ENCODE measurements at places on chromosomes 2 and 18. TPM values are rescaled to one million over a fixed set of nuclear protein-coding genes. Genes with fewer than 3 reads are reported as not detected.

GRCh38 chr18:41828137-41828536, 126.9 kb upstream of the PIK3C3 start:
- no peak for DNase-seq

BOLL gene
- not detected for total RNA-seq

DNA sequence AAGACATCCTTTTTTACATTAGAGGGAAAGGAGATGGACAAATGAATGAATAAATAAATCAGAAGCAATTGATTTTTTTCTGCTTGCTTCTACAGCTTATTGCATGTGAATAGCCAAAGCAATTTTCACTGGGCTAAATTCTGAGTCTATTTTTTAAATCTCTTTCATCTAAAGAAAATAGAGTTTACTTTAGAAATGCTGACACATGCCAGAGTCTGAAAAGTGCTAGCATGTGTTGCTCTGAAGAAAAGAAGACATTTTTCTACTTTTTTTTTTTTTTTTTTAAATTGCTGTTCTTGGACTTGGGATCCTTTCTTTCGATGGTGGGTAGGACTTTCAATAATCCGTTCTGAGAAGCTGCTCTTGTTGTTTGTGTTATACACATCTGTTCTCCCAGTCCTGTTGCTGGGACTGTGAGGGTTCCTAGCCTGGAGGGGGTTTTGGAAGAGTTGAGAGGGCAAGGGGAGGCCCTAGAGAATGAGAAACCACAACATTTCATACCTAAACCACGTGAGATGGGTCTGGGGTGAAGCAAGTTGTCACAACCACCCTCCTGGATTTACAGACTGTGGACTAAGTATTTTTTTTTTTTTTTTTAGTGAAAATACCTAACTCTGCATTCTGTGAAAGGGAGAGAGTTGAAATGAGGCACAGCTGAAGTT, 193.5 kb downstream of the PRKCE start:
- no peak for DNase-seq

- DNase-seq, result no peak
Observed at GRCh38 chr18:37282386-37283037, 283.1 kb downstream of the CELF4 start.

GRCh38 chr2:226772389-226773179, 27.0 kb downstream of the IRS1 start:
- DNase-seq, result no peak

C1QL2 gene
- total RNA-seq, result not detected

UGT1A5 gene
- not detected for total RNA-seq

DNA sequence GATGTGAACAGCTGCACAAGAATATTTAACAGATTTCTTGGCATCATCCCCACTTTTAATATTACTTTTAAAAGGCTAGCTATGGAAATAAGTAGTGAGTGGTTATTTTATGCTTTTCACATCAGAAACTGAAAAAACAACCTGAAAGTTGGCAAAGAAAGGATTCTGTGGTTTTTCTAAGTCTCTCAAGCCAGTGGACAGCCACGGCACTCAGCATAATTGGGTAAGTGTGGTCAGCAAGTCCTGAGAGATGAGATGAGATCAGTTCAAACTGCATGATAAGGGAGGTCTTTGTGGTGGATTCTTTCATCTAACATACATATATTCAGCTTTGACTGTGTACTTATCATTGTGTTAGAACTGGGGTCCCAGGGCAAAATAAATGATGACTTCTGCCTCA, 105.2 kb downstream of the LYPD6B start:
- DNase-seq, result no peak

DNA sequence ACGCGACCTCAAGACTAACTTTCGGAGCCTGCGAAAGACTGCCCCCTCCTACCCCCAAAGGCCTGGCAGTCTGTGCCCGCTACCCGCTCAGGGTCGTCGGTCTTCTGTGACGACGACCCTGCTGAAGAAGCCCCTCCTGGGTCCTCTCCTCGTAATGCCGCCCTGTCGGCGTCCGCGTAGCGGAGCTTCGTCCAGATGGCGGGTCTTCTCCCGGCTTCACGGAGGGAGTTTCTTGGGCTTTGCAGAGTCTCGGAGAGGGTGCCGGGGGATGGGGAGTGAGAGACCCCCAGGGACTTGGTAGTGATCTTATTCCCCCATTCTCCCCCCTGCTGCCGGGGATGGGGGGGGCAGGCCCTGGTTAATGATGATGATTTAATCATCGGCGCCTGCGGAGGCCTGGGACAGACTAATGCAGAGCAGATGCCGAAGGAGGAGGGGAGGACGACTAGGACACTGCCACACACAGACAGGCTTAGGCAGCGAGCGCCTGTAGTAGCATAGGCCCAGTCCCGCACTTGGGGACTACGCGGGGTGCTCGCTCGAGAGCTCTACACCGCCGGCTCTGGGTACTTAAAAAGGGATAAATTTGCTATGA, 528 bp upstream of the PCGF1 start:
- no peak for DNase-seq

DCC gene
- not detected for total RNA-seq

PDE6D gene
- total RNA-seq, result 22.0 TPM

- DNase-seq, result no peak
Observed at GRCh38 chr2:21382701-21383520, 259.1 kb downstream of the TDRD15 start.

ID2 gene
- 271 TPM for total RNA-seq

DNA sequence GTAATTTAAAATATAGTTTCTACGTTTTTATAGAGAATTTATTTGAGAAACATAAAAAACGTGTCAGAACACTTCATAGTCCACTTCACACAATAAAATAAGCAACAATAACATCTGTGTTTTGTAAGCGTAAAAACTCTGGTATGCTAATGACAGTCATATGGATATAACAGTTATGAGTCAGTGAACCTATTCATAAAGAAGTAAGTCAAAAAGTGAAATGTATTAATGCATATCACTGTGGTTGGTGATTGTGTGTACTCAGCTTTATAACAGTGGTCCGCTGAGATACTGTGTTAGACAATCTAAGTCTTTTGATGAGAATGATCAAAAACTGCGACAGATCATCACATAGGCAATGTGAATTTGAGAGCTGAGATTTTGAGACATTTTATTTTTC, 153.2 kb downstream of the WDR7 start:
- no peak for DNase-seq

DNA sequence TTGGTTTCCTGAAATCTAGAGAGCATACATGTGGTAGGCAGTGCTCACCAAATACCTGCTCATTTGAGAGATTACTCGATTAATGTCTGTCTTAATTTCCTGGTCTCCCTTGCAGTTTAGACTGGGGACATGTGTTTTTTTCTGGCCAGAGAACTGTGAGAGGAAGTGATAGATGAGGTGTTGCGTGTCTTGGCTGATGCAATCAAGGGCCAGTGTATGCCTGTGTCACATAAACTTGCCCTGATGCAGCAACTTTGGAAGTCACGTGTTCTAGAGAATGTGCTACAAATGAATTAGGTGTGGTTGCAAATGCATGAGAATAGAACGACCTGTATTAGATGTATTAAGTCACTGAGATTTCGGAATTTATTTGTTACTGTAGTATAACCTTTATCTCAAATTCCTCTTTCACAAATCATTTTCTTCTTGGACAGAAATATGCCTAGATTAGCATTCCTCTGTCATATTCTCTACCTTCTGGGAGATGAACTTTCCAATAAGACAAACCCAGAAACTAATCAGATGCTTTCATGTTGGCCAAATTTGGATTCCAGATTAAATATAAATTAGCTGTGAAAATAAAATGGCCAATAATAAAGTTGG, 9.9 kb upstream of the IL1A start:
- no peak for DNase-seq

GTF3C2 gene
- total RNA-seq, result 110 TPM

GRCh38 chr2:224401641-224402342, at the start of gene FAM124B:
FAM124B (minus strand) TSS chr2:224402107; CDS start chr2:224401768, 339 bp downstream.
- DNase-seq, result no peak

REG3G gene
- total RNA-seq, result not detected

- no peak for DNase-seq
Observed at GRCh38 chr2:86358957-86359356, 21.5 kb upstream of the REEP1 start.

DNA sequence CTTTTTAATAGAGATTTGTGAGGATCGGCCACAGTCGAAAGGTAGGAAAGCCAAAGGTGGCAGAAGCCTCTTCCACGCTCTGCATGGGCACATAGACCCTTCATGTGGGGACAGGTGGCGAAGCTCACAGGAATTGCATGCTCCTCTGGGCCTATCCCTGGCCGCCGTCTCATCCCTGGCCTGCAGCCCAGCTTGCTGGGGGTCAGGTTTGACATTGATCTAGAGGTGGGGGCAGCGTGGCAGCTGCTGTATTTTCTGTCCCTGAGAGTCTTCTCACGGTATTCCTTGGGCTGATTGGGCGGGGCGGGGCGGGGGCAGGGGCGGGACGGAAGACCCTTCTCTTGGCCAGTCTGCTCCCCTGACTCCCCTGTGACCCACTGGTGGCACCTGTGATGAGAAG, 48.9 kb downstream of the STK25 start:
- no peak for DNase-seq

ACOXL gene
- 0.24 TPM for total RNA-seq

DNA sequence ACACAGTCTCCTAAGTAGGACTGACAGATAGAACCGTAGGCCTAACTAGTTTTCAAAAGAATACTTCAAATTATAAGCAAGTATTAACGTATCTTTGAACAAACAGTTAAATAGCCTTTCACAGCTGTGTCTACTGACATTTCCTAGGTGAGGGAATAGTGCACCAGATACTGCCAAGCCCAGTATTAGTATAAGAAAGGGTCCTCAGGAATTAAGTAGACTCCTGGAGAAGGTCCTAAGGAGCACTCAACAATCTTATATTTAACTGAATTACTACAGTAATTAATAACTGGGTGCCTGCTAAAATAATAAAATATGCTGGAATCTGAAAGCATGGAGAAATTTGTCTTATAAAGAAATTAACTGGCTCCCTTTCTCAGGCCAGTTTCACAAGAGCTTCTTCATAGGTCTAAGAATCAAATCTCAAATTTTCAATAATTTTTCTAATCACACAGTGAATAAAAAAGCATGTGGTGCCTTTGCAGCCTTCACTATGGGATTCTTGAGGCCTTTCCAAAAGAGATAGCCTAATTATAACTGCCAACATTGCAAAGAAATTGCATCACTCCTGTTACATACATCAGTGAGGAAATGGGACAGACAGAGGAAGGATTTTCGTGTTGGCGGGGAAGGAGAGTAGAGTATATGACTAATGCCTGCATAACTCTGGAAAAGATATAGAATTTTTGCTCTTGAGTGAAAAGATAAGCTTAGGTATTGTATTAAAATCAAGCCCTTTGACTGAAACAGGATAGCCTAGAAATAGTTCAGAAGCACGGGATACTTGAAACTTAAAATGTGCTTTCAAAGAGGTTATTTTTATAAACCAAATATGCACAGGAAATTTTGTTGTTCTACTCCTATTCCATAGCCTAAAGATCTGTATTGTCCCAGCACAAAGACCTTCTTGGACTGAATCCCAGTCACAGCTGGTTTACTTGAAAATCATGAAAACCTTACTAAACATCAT, 228.6 kb upstream of the STK17B start:
- DNase-seq, result no peak

HRH4 gene
- total RNA-seq, result not detected

PLA2R1 gene
- total RNA-seq, result not detected

GRCh38 chr2:9250498-9251153, 44.0 kb downstream of the ASAP2 start:
- DNase-seq, result no peak

TMEM169 gene
- 0.27 TPM for total RNA-seq

CHRNG gene
- total RNA-seq, result not detected

PTPN4 gene
- 20.4 TPM for total RNA-seq

DNA sequence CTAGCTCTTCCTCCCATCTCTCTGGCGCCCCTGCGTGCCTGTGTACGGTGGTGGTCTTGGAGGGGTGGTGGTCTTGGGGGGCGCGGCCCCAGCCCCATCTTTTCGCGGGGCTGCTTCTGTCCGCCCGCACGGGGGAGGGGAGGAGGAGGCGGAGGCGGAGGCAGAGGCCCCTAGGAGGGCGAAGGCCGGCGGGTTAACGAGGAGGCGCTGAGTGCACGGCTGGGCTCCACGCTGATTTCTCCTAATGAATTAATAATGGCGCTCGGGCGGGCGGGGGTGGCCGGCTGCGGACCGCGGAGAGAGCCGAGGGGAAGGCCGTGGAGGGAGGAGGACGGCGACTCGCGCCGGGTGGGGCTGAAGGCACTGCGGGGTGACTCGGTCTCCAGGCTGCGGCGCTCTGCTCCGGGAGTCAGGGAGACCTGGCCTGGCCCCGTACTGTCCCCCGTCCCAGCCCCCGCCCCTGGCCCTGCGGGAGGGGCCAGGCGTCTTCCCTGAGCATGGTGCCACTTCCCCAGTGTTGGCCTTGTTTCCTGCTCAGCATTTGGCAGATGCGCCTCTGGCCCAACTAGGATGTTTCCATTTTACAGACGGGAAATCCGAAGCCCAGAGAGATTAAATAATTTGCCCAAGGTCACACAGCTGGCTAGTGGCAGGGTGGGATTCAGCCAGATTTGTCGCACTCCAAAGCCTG, 6.0 kb downstream of the GAREM2 start:
- no peak for DNase-seq

METTL4 gene
- 14.0 TPM for total RNA-seq

- DNase-seq, result no peak
Observed at GRCh38 chr2:139917690-139918384, 1137.6 kb upstream of the NXPH2 start.

DNA sequence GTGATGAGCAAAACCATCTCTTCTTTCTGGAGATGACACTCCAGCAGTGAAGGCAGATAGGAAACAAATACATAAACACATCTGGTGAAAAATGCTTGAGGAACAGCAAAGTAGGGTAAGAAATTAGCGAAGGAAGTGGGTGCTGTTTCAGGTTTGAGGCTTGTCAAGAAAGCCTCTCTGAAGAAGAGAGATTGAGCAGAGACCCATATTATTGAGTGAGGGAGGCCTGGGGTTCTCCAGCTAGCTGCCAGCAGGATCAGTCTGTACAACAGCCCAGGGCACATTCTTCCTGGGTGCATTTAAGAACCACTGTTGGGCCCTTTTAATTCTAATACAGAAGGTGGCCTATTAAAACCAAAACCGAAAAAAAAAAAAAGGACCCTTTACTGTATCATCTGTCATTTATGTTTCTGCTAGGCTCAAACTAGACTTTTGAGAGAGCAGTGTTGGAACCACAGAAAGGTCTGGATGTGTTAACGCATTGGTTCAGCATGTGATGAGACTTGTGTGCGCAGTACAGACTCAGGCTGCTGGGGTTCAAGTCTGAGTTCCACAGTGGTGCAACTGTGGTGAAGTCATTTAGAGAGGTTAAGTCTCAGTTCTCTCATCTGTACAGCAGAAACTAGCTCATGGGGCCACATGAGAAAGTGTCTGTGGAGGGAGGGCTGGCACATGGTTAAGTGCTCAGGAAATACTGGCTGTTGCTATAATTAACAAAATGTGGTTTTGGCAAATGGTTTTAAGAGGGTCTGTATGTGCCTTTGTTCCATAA, 28.9 kb downstream of the MGAT5 start:
- no peak for DNase-seq

DNA sequence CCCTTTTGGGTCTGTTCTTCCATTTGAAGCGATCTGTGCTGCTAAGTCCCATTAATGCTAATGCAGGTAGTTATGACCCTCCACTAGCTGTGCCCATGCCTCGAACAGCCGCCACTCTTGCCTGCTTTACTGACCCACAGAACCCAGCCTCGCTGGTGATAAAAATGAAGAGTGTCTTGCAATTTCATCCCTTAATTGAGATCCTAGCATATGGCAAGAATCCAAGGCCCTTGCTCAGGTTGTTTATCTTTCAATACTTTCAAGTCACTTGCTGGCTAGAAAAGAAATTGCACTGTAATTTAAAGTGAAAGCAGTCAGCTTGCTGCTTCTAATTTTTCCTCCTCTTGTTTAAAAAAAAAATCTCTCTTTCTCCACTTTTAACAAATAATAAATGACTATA, 73.6 kb downstream of the ZNF521 start:
- DNase-seq, result no peak

STEAP3 gene
- 0.15 TPM for total RNA-seq

TET3 gene
- 31.7 TPM for total RNA-seq

DPP4 gene
- total RNA-seq, result 15.3 TPM

RSAD2 gene
- total RNA-seq, result 4.3 TPM

SPATA3 gene
- not detected for total RNA-seq
